Dermis microvascular lymphatic vessel endothelial cell (primary cell): ENCODE measurements at places on chromosomes 7 and 10. TPM values are rescaled to one million over a fixed set of nuclear protein-coding genes. Genes with fewer than 3 reads are reported as not detected.

The NODAL gene
- total RNA-seq: not detected in 2 replicates

The NXPH1 gene
- total RNA-seq: not detected in 2 replicates

GRCh38 chr7:135321556-135321955 lies 87.9 kb downstream of the STRA8 start:
- DNase-seq: no peak

The POM121L12 gene
- not detected in 2 replicates for total RNA-seq

The UPK3B gene
- 0.13 and 0.38 TPM in 2 replicates for total RNA-seq

- no peak for DNase-seq
These were observed 3.9 kb upstream of the ATP6V0E2 start for GRCh38 chr7:149869867-149870266.

DNA sequence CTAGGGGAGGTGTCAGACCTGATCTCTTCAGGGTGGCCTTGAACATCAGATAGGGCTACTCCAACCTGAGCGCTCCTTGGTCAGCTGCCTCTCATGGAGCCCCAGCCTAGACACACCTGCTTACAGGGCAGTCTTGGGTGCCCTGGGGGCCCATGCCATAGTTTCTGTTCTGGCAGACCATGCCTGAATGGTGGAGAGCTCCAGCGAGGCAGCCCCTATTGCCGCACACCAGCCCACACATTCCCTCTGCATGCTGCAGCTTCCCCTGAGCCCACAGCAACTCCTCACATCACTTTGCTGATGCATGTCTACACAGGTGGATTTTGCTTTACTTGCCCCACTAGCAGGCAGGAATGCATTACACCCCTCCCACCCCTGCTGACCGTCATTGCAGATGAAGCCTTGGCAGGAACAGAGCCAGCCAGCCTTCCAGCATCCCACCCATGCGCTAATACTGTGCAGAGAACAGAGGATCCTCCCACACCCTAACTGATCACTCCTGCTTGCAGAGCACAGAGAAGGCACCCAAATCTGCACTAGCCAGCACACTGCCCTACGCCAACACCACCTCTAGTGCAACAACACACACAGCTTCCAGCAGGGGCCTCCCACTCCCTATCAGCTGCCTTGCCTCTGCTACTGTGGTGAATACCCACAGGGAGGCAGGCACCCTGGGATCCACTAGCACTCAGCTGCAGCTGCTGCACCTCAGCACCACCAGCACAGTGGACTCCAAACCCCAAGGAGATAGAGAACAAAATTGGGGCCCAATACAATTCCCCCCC lies 43.0 kb upstream of the GRM3 start:
- DNase-seq: no peak

- DNase-seq: no peak
These were observed 101.8 kb downstream of the CALN1 start for GRCh38 chr7:72310301-72310700.

The RAMP3 gene
- total RNA-seq: 32.3 and 213 TPM in 2 replicates

DNA sequence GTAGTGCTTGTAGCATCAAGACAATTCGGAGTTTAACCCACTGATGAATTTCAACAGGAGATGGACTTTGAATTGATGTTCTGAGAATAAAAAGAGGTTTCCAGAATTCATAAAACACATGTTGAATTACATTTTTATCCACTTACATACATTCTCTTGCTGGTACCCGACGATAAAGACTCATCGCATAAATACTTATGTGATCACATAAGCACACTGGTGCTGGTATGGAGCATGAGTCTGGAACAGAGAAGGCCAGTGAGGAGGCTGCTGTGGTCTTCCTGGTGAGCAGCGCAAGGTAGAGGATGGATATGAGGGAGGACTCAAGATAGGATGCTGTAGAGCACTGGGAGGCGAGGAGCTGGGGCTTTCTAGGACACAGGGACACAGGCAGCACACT lies 109.0 kb downstream of the RNF216 start:
- no peak for DNase-seq

- peak; percentile 92 for DNase-seq
These were observed 50.6 kb upstream of the DUSP5 start for GRCh38 chr10:110446954-110447608.

The PSD gene
- 0.26 and 0.63 TPM in 2 replicates for total RNA-seq

- no peak for DNase-seq
These were observed 589 bp downstream of the LSM8 start for GRCh38 chr7:118184565-118184940.

GRCh38 chr7:5692845-5693278 lies 88.6 kb downstream of the RNF216 start:
- DNase-seq: peak; percentile 71

The TMEM225B gene
- 0.13 and 0.25 TPM in 2 replicates for total RNA-seq

The AKR1C3 gene
- 173 and 272 TPM in 2 replicates for total RNA-seq

- no peak for DNase-seq
These were observed at the start of gene NRP1 for GRCh38 chr10:33334153-33334804. TSS of gene NRP1 (minus strand) at chr10:33334667. CDS start at chr10:33334382, 285 bp downstream.

DNA sequence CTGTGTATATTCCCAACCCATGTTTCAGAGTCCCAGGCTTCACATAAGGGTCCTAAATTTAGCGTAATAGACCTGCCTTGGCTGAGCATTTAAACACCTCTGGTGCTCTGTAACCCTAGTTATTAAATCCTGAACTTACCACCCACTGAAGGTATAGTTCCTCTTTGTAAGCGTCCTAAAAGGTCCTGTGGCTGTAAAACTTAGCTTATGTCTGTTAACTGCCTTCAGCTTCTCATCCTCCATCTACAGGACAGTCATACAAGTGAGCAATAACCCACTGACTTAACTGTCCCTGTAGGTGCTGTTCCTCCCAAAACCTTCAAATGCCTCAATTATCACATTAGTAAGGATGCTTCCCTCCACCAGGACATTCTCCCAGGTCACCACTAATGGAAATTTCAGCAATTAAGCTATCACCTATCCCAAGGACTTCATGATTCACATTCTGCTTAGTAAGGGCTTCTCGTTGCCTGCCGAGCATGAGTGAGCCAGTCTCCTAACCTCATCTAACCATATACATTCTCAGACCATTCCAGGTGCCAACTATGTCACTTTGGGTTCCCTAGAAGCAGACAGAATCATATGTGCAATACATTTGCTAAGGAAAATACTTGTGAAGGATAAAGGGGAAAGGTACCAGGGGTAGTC lies 55.8 kb downstream of the CASD1 start:
- DNase-seq: no peak

DNA sequence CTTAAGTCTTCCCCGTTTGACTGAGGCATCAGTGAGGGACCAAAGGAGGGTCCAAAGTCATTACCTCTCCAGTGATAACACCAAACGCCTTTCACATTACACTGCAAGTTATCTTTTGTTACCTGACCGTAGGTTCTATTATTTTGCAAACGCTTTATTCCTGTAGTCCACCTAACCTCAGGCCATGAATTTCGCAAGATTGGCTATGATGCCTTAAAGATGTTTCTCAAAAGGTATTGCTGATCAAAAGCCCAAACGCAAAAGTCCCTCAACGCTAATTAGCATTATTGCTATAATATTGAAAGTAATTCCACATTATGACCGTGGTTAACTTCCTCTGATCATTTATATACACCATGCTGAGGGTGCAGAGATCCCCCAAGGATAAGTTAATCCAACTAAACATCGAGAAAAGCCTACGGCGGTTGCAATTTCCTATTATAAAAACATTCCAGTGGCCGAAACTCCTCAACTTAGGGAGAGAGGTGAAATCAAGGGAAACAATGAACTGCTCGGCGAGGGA lies 649 bp downstream of the DNA2 start:
- DNase-seq: no peak

DNA sequence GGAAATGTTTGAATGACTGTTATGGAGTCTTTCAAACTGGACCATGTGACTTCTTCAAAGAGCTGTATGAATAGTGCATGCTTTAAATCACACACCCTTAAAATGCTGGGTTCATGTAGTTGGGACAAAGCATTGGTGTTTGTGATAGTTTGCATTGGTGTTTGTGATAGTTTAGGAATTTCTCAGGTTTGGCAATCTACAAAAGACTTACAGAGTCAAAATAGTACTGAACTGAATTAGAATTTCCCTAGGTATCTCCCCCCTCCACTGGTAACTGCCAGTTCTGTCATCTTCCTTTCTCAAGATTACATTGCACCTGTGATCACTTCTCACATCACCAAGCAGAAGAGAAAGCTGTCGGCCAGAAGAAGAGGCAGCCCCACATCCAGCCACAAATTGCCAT lies 261.1 kb downstream of the GATA3 start:
- DNase-seq: no peak

The CCDC186 gene
- 9.0 and 9.1 TPM in 2 replicates for total RNA-seq

GRCh38 chr7:121755286-121755685 lies 117.7 kb upstream of the PTPRZ1 start:
- DNase-seq: no peak

The TLX1 gene
- total RNA-seq: not detected in 2 replicates

DNA sequence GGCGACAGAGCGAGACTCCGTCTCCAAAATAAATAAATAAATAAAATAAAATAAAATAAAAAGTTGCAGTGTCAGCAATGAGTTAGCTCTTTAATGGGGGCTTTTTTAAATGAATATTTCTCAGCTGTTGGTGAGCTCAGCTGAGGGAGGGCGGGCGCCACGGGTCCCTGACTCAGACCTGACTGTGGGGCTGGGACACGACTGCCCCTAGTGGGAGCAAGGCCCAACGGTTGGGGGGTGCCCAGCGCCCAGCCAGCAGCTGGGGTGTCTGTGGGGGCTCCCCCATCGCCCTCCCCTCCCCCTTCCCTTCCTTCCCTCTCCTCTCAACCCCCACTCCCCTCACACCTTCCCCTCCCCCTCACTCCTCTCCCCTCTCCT lies 46.6 kb downstream of the PWWP2B start:
- no peak for DNase-seq

The AMPH gene
- total RNA-seq: 0.13 TPM in 1 of 2 replicates, not detected in the other

DNA sequence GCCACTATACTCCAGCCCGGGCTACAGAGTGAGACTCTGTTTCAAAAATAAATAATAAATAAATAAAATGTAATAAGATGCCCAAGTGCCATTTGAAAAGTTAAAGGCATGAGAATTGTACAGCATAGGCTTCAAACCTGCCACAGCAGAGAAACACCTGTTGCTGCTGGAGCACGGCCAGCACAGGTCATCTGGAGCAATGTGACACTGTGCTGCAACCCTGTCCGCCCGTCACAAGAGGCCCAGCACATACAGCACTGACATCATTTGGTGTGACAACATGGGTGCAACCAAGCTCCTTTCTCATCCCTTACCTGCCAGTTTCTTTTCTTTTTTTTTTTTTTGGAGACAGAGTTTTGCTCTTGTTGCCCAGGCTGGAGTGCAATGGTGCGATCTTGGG lies 1.3 kb downstream of the RFC2 start:
- no peak for DNase-seq

GRCh38 chr7:2172311-2173188 lies 60.2 kb downstream of the MAD1L1 start:
- no peak for DNase-seq

The PLXNA4 gene
- total RNA-seq: 5.3 and 15.4 TPM in 2 replicates

GRCh38 chr10:79059859-79060379 lies 8.8 kb upstream of the ZMIZ1 start:
- DNase-seq: no peak

The OPN4 gene
- total RNA-seq: not detected in 2 replicates

- DNase-seq: peak; percentile 40
These were observed 2.8 kb downstream of the EEPD1 start for GRCh38 chr7:36155811-36156361.

The CHRM2 gene
- total RNA-seq: not detected in 2 replicates

DNA sequence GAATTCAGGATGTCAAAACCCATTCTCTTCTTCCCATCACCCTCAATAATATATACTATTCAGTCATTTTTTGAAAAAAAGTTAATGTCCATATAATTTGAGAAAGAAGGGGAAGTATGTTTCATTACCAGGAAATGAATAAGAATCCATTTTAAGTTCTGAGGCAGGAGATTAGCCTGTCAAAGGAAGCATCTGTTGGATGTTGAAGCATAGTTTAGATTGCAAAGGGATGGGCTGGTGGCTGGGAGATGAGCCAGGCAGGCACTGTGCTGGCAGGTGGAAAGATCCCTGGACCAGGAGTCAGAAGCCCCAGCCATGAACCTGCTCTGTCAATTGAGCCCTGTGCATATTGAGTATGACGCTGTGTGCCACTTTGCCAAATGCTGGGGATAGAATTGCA lies 48.4 kb upstream of the CRTAC1 start:
- DNase-seq: peak; percentile 70
